ENCODE measurements at places on chromosomes 7 and 10.

GRCh38 chr7:81857385-81857784 lies 87.5 kb upstream of the HGF start:
- H3K4me3 ChIP-seq, result no peak overlapping the region
- no peaks in the 10 kb centered on the region for H3K27me3 ChIP-seq
- H3K36me3 ChIP-seq, result no peaks in the 10 kb centered on the region
- no peaks in the 10 kb centered on the region for H3K4me1 ChIP-seq

GRCh38 chr10:5890452-5890915 lies 441 bp downstream of the FBH1 start:
- H3K27me3 ChIP-seq, result no peaks in the 10 kb centered on the region
- H3K4me3 ChIP-seq, result peak overlapping the region; percentile 72
- peaks cover 24% of the 10 kb centered on the region for H3K4me1 ChIP-seq
- peak overlapping the region; percentile 71 for H3K27ac ChIP-seq
- no peaks in the 10 kb centered on the region for H3K36me3 ChIP-seq

- H3K4me1 ChIP-seq, result peaks cover 14% of the 10 kb centered on the region
- H3K36me3 ChIP-seq, result no peaks in the 10 kb centered on the region
- H3K4me3 ChIP-seq, result no peak overlapping the region
- DNase-seq, result no peak
- H3K27me3 ChIP-seq, result no peaks in the 10 kb centered on the region
- no peak overlapping the region for H3K27ac ChIP-seq
Measured at GRCh38 chr10:11573497-11573896, 38.0 kb downstream of the USP6NL start.

GRCh38 chr7:80699045-80699638 lies 60.7 kb downstream of the CD36 start:
- no peaks in the 10 kb centered on the region for H3K36me3 ChIP-seq
- no peaks in the 10 kb centered on the region for H3K27me3 ChIP-seq
- H3K27ac ChIP-seq, result no peak overlapping the region
- DNase-seq, result no peak

DNA sequence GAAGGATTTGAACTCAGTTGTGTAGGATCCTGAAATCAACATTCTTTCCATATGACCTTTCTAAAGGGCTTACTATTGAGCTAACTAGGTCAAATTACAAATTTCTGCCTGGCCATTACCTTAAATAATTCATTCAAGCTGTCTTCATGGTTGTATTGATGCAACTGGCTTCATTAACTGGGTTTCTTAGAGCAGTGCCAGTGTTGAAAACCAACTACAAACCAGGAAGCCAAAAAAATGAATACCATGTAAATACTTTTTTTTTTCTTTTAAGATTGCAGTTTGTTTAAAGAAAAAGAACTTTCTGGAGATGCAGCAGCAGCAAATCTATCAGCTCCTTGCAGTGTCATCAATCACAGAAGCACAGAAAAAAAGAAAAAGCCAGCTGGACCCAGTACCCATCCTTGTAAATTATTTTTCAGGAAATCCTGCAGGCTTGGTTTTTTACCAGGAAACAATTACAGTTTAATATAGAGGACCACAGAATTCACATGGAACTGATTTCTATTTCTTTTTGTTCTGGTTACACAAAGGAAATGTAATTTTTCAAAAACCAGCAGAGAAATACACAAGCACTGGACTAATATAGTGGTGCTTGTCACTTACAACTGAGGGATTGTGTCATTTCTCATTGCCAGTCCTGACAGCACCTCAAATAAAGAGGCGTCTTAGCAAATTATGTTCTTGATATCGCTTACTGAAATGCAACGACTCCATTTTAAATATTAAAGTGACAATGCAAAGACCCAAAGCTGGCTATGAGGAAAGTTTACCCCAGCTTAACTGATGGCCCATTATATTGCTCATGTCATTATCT lies 131.9 kb downstream of the TMEM26 start:
- H3K36me3 ChIP-seq, result no peaks in the 10 kb centered on the region
- H3K27ac ChIP-seq, result no peak overlapping the region
- no peak overlapping the region for H3K4me3 ChIP-seq
- no peak for DNase-seq
- H3K27me3 ChIP-seq, result no peaks in the 10 kb centered on the region
- H3K4me1 ChIP-seq, result no peaks in the 10 kb centered on the region

GRCh38 chr7:114821030-114821900 lies 100.6 kb upstream of the MDFIC start:
- H3K27me3 ChIP-seq, result no peaks in the 10 kb centered on the region
- no peak overlapping the region for H3K4me3 ChIP-seq
- H3K27ac ChIP-seq, result no peak overlapping the region
- H3K36me3 ChIP-seq, result no peaks in the 10 kb centered on the region
- H3K4me1 ChIP-seq, result peaks cover 26% of the 10 kb centered on the region

GRCh38 chr10:35908451-35908850 lies 266.4 kb upstream of the FZD8 start:
- DNase-seq, result no peak
- H3K27ac ChIP-seq, result no peak overlapping the region
- peaks cover 8% of the 10 kb centered on the region for H3K4me1 ChIP-seq
- H3K36me3 ChIP-seq, result no peaks in the 10 kb centered on the region

DNA sequence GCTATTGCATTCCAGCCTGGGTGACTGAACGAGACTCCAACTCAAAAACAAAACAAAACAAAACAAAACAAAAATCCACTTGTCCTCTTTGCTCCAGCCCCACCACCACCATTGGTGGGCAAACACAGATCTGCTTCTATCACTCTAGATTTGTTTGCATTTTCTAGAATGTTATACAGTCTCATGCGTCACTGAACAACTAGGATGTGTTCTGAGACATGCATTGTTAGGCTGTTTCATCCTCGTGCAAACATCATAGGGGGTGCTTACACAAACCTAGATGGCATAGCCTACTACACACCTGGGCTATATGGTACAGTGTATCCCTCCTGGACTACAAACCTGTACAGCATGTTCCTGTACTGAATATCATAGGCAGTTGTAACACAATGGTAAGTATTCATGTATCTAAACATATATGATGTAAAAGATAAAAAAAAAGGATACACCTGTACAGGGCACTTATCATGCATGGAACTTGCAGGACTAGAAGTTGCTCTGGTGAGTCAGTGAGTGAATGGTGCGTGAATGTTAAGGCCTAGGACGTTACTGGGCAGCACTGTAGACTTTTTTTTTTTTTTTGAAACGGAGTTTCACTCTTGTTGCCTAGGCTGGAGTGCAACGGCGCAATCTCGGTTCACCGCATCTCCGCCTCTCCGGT lies 45.3 kb downstream of the BTBD16 start:
- no peaks in the 10 kb centered on the region for H3K27me3 ChIP-seq
- no peak overlapping the region for H3K27ac ChIP-seq
- peaks cover 4% of the 10 kb centered on the region for H3K4me1 ChIP-seq
- H3K36me3 ChIP-seq, result no peaks in the 10 kb centered on the region
- no peak for DNase-seq
- H3K4me3 ChIP-seq, result no peak overlapping the region

GRCh38 chr10:12984165-12984747 lies 17.3 kb downstream of the CCDC3 start:
- H3K27ac ChIP-seq, result no peak overlapping the region
- H3K27me3 ChIP-seq, result no peaks in the 10 kb centered on the region
- H3K4me1 ChIP-seq, result no peaks in the 10 kb centered on the region
- no peaks in the 10 kb centered on the region for H3K36me3 ChIP-seq
- no peak overlapping the region for H3K4me3 ChIP-seq

- H3K27me3 ChIP-seq, result no peaks in the 10 kb centered on the region
- H3K27ac ChIP-seq, result no peak overlapping the region
- no peaks in the 10 kb centered on the region for H3K36me3 ChIP-seq
- no peaks in the 10 kb centered on the region for H3K4me1 ChIP-seq
- H3K4me3 ChIP-seq, result no peak overlapping the region
Measured at GRCh38 chr7:136062625-136063325, 85.6 kb upstream of the MTPN start.

GRCh38 chr7:21616796-21617436 lies 74.1 kb downstream of the DNAH11 start:
- no peak for DNase-seq
- H3K27ac ChIP-seq, result no peak overlapping the region
- no peaks in the 10 kb centered on the region for H3K27me3 ChIP-seq

DNA sequence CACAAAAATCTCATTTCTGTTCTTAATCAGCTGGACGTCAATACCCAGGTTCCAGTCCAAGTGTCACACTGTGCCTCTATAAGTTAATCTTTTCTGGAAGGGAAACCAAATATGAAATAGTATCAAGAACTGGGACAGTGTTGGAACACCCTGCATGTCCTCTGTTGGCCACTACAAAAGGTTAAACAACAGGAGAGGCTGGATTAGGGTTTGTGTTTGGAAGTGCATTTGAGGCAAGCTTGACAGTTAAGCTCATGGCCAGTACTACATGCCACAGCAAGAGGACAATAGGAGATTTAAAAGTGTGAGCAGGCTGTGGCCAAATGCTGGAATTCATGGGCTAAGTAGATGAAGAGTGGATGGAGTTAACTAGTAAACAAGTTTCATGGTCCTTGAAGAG lies 751.5 kb downstream of the AUTS2 start:
- H3K4me1 ChIP-seq, result peaks cover 3% of the 10 kb centered on the region
- DNase-seq, result no peak
- H3K27ac ChIP-seq, result no peak overlapping the region

DNA sequence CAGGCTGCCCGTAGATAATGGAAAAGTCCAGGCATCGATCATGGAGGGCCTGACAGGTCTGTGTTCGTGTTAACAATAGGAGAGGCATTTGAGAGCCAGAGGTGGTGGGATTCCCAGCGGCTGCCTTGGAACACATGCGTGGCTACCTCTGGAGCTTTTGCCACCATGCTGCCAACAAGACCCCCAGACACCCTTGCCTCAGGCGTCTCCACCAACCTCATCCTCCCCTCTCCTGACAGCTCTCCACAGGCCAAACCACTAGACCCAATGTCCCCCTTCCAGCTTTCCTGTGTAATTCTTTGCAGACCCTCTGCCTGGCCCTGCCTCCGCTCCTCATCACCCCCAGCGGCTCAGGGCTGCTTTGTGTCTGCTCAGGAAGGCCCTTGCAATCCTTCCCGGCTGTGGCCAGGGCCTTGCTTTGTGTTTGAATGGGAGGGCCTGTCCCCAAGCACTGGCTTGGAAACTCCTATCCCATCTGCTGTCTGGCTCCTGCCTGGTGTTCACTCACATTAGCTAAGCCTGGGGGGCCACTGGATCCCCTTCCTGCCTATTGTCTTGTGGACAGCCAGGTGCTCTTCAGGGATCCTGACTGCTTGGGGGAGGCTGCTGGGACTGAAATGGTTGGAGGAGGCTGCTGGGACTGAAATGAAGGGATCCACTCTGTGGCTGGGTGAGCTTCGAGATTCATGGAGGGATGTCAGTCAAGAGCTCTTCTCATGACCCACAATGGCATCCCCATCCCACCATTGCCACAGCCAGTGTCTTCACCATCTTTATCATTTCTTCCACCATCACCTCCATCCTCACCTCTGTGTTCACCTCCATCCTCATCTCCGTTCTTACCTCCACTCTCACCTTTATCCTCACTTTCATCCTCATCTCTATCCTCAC lies 60.8 kb upstream of the ELN start:
- no peaks in the 10 kb centered on the region for H3K36me3 ChIP-seq
- H3K4me1 ChIP-seq, result no peaks in the 10 kb centered on the region
- no peak overlapping the region for H3K27ac ChIP-seq
- H3K4me3 ChIP-seq, result no peak overlapping the region
- no peak for DNase-seq
- H3K27me3 ChIP-seq, result no peaks in the 10 kb centered on the region

GRCh38 chr10:25842146-25842545 lies 91.9 kb upstream of the MYO3A start:
- H3K4me3 ChIP-seq, result no peak overlapping the region
- no peak for DNase-seq
- H3K4me1 ChIP-seq, result no peaks in the 10 kb centered on the region
- no peak overlapping the region for H3K27ac ChIP-seq
- no peaks in the 10 kb centered on the region for H3K36me3 ChIP-seq

DNA sequence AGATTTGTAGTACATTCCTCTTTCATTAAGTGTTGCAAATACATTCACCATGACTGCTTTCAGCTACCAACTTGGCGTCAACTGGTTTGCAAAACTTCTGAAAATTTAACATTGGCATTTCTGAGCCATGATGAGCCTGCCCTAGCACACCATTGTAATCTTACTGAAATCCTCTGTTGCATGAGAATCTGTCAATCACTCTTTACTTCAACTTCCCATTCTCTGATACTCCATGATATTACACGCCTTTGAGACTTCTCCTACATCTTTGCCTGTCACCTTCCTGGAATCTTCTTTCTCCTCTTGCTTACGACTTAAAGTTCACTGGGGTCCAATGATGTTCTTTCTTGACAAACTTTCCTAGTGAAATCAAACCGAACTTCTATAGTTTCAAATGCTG lies 32.2 kb downstream of the EBLN1 start:
- H3K27ac ChIP-seq, result no peak overlapping the region
- no peaks in the 10 kb centered on the region for H3K36me3 ChIP-seq
- no peak for DNase-seq
- no peak overlapping the region for H3K4me3 ChIP-seq
- H3K27me3 ChIP-seq, result no peaks in the 10 kb centered on the region

DNA sequence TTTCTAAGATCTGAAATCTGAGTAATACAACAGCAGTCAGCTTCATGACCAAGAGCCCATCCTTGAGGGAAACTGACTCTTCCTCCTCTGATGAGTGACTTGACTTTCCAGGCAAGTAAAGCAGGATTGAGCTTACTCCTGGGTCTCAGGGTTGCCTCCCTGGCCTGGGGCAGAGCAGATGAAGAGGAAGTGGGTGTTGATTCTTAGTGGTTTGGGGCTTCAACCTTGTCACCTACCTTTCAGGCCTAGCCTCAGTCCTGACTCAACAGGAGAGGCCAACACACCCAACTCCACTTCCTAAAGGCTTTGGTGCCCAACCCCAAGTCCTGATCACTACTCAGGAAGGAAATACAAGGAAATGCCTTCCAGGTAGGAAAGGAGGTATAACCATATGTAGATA lies 54.1 kb downstream of the KCNMA1 start:
- H3K4me3 ChIP-seq, result no peak overlapping the region
- H3K4me1 ChIP-seq, result peaks cover 46% of the 10 kb centered on the region
- H3K27ac ChIP-seq, result no peak overlapping the region
- no peaks in the 10 kb centered on the region for H3K36me3 ChIP-seq
- H3K27me3 ChIP-seq, result no peaks in the 10 kb centered on the region
- DNase-seq, result no peak

- no peaks in the 10 kb centered on the region for H3K4me1 ChIP-seq
- H3K36me3 ChIP-seq, result no peaks in the 10 kb centered on the region
- H3K4me3 ChIP-seq, result no peak overlapping the region
Measured at GRCh38 chr10:131641231-131641630, 259.6 kb upstream of the PPP2R2D start.

DNA sequence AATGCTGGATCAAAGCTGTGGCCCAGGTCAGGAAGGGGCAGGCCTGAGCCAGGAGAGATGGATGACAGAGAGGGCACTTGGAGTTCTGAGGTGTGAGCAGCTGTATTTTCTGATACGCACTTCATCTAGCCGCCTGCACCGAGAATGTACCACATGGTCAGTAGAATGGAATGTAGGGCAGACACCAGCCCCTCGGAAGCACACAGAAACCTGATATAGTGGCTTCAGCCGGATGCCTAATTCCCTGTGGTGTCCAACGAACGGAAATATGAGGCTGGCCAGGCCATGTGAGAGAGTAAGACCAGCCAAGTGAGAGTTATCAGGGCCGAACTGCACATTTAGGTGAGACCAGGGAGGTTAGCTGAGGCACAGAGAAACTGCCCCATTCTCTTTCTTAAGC lies 46.7 kb upstream of the PLCE1 start:
- H3K27me3 ChIP-seq, result no peaks in the 10 kb centered on the region
- no peak overlapping the region for H3K27ac ChIP-seq
- no peak for DNase-seq
- no peaks in the 10 kb centered on the region for H3K36me3 ChIP-seq

Measured in esophagus squamous epithelium (tissue), 5 donors.